NCI-H510A treated with DMSO at 0.1 percent for 48 hours (cell line): ENCODE measurements at places on chromosomes 6 and 20.

DNA sequence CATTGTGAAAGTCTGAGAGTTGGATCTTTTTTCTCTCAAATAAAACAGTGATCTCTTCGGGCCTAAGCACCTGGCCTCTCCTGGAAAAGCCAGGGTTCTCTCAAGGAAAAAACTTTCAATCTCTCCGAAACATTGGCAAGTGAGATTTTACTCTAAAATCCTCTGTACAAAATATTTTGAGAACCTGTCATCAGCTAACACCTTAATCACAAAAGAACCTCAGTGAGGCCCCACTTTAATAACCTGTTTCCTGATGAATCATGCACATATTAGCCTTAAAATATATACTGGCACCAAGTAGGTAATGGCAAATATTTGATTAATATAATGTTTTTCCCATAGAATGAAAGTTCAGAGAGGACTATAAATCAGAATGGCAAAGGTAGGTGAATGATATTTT, 177.9 kb downstream of the FRK start:
- DNase-seq = no peak

GRCh38 chr6:105058846-105059245, 101.9 kb downstream of the LIN28B start:
- DNase-seq = no peak

- no peak for DNase-seq
These were observed 97.2 kb upstream of the RIN2 start for GRCh38 chr20:19660808-19661378.

DNA sequence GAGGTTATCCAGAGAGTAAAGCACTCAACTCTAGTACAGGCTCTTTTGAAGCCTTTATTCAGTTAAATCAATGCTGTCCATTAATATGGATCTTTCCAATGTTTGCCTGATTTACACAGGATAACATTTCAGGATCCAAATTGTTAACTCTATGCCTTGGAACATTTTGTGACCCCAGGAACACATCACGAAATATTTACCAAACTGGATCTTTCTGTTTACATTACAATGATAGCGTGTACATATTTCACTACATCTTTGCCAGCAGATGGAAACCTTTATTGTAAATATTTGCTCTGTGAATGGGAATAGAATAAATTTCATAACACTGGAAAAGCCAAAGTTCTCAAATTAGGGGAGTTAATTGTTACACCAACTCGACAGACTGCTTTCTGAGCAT, 23.5 kb downstream of the BPIFA2 start:
- no peak for DNase-seq

DNA sequence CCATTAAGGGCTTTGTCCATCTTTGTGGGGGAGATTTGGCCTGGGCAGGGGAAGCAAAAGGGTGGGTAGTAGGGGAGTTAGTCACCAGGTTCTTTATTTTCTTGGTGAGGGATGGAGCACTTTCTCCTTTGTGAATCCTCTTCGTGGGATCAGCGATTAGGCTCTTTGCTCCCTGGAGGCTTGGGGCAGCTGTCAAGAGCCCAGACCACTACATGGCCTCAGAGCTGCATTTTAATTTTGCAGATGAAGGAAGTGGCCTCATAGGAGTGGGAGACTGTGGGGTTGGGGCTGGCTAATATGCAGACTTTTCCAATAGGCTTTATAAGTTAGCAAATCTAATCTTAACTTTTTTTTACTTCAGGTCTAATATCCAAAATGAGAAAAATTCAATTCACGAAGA, 168.1 kb upstream of the DEFB112 start:
- no peak for DNase-seq

- DNase-seq = no peak
These were observed 37.3 kb upstream of the SAYSD1 start for GRCh38 chr6:39152262-39152661.

- no peak for DNase-seq
These were observed 54.4 kb downstream of the GOPC start for GRCh38 chr6:117547688-117548621.

GRCh38 chr6:70547313-70547712, 19.4 kb upstream of the SDHAF4 start:
- no peak for DNase-seq

DNA sequence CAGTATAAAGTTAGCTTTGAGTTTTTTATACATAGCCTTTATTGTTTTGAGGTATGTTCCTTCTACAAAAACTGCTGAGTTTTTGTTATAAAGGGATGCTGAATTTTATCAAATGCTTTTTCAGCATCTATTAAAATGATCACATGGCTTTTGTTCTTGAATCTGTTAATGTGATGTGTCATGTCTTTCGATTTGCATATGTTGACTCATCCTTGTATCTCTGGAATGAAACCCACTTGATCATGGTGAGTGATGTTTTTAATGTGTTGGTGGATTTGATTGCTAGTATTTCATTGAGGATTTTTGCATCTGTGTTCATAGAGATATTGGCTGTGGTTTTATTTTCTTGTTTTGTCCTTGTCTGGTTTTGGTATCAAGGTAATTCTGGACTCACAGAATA, 24.7 kb upstream of the BLCAP start:
- no peak for DNase-seq

DNA sequence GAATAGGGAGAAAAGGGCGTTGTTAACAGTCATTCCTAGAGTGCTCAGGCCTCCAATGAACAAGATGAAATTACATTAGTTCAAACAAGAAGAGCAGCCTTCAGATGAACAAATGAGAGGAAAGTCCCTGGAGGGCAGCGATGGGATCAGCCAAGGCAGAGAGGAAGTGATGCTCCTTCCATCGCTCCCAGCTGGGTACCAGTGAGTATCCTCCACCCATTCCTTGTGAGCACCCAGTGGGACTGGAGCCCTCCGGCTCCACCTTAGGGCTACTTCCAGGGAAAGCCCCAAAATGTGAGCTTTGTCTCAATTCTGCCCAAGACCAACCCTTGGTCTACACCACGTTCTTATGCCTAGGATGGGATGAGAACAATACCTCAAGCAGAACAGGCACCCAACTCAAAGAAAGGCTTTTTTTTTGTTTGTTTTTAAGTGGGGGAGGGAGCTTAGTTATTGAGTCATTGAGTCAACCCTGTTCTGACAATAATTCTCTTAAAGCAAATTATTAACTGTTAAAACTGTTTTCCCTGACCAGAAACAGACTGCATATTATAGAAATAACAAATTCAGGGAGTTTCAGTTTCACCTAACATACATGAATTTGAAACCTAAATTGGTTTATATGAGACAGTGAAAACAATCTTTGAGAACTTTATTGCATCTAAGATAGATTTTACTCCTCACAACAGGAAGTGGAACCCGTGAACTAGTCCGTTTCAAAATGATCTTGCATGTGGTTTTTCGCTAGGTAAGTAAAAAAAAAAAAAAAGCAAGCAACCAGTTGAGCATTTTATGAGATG, 106.9 kb downstream of the IPCEF1 start:
- no peak for DNase-seq

DNA sequence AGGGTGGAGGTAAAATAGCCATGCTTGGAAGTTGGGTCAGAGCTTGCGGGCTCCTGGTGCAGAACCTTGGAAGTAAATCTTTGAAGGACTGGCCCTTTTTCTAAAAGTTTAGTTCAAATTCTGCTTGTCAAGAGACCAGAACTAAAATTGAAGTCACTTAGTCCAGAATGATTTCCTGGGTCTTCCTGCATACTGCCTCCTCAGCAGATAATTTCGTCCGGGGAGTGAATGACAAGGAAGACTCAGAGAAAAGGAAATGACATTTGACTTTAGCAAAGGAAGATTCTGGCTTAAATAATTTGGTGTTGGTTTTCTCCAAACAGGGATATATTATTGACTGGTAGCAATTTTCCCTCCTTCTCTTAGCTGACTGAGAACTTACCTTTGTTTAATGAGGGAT, 1.2 kb downstream of the TM9SF4 start:
- no peak for DNase-seq

- DNase-seq = no peak
These were observed 703.4 kb downstream of the EPM2A start for GRCh38 chr6:145031962-145032361.

GRCh38 chr6:63295553-63296194, 24.1 kb downstream of the LGSN start:
- DNase-seq = no peak

DNA sequence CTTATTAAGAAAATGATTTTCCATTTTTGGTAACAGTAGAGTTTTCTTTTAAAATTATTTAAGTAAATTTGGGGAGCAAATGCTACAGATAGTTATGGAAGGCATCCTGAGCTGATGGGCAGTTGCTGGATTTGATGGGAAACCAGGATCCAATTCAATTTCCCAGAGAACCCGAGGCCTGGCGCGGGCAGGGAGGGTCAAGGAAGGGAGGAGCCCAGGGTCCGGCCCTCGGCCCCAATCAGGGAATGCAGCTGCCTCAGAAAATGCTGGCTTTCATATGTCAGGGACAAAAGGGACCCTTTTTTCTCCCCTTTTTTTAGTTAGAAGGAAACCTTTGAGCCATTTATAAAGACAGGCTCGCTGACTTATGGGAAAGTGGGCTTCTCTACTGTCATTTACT, 42.1 kb downstream of the CTCFL start:
- no peak for DNase-seq

DNA sequence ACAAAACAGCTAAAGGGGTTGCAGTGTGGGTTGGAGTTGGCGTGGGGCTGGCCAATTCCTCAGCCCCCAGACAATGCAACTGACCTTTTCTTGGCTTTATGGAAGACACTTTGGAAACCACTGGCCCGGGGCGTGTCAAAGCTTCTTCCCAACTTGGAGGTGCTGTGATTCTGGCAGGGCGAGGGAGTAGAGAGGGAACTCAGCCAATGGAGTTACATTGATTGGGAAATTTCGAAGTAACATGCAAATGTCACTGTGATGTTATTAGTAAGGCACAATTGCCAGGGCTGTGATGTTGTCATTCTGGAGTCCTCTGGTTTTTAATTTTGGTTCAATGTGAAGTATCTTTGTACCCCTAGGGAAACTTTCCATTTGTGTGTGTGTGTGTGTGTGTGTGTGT, 41.5 kb upstream of the EPB41L1 start:
- no peak for DNase-seq

DNA sequence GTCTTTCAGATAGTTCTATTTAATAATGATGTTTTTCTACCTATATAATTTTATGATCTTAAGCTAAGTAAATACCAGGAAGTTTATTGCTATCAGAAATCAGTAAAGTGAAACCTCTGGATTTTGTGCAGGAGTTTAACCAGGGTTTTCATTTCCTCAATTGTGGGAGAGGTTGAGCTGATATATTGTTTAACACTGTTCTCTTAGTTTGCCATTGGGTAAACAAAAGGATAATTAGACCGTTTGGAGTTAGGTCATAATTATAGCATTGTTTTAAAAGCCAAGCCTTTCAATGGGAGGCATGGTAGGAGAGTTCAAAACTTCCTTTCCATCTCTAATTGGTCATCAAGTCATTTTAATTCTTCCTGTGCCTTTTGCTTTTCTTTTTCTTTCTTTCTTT, 58.7 kb downstream of the STXBP5 start:
- DNase-seq = no peak

DNA sequence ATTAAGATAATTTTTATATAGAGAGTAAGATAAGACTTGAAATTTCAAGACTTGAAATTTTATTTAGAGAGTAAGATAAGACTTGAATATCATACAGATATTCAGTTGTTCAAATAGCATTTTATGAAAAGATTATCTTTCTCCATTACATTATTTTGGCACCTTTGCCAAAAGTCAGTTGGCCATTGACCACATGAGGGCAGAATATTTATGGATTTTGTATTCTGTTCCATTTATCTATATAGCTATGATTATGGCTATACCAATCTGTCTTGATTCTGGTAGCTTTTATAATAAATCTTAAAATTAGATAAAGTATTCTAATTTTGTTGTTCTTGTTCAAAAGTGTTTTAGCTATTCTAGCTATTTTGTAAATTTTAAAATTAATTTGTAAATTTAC, 537.9 kb upstream of the GJE1 start:
- DNase-seq = no peak

- DNase-seq = no peak
These were observed 54.9 kb downstream of the ZBTB9 start for GRCh38 chr6:33508935-33509926.

DNA sequence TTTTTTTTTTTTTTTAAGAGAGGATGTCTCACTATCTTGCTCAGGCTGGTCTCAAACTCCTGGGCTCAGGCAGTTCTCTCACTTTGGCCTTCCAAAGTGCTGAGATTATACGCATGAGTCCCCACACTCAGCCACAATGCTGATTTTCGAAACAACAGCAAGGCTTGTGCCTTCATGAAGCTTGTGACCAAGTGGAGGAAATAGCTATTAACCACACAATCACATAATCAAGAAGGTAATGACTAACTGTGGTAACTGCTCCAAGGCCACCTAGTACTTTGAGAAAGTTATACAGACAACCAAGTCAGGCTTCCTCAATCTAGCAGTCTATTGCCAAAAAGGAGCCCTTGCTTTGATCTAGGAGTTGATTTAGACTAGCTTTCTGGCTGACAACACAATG, 46.3 kb downstream of the SOD2 start:
- no peak for DNase-seq

GRCh38 chr20:60599381-60599780, 641.2 kb downstream of the CDH26 start:
- no peak for DNase-seq

- no peak for DNase-seq
These were observed 25.4 kb downstream of the UNC5CL start for GRCh38 chr6:41013466-41014153.

DNA sequence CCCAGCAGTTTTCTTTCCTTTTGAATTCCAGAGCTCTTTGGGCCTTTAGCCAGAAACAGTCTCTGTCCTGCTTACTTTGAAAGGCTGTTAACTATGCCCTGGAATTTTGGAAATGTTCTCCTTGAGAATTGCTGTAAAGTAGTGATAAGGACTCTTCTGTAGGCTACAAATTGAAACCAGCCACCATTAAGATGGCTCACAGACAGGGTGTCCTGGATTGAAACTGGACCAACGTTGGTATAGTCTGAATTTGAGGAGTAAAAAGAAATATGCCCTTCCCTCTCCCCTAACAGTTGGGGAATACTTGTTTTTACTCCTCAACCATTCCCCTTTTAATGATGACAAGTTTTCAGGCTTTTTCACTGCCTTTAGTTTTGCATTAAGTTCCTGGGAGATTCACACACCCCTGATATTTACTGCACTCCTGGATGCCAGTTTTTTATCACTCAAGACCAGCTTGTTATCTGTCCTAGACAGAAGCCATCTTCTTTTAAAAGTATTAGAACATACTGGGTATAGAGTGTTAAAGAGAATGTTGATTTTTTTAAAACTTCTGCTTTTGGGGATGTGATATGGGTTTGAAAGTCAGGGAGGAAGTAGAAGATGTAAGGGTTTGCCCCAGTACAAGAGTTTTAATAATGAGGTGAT, 21.9 kb downstream of the TOP1 start:
- DNase-seq = no peak
